Stimulated activated CD8-positive, alpha-beta memory T cell treated with anti-CD3 and anti-CD28 coated beads, Interleukin-4, amount 100 ng/mL, for 48 hours (primary cell): ENCODE measurements at places on chromosomes 6 and 20.
A peak's percentile ranks its signal among the peaks of the same experiment; 100 is the strongest.

- DNase-seq, result no peak
Observed at GRCh38 chr20:62161347-62161746, 17.8 kb downstream of the SS18L1 start.

GRCh38 chr6:142378138-142378875, 76.5 kb downstream of the ADGRG6 start:
- no peak for DNase-seq

DNA sequence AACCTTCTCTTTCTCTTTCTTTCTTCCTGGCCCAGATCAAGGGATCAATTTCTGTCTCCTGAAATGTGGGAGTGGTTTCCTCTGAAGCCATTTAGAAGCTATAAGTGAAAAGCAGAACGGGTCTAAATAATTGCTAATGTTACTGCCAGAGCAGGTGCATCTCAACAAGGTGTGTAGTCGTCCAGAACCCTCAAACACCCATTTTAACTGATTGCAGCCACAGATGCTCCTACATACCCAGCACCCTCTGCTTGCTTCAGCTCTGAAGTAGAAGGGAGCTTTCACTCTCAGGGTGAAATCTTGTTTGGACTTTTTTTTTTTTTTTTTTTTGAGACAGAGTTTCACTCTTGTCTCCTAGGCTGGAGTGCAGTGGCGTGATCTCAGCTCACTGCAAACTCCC, 592.1 kb upstream of the ARID1B start:
- no peak for DNase-seq

DNA sequence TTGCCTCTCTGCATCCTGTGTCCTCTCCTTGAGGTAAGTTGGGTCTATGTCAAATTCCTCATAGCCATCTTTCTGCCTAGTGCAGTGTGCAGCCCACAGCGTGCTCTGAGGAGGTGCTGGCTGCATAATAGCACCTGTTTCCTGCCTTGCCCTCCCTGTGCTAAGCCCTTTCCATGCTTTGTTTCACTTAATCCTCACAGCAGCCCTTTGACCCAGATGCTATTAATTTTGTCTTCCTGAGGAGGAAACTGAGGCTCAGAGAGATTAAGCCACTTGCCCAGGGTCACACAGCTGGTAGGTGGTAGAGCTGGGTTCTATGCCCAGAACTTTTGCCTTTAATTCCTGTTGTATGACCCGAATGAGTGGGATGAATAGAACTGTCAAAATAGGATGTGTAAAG, 13.5 kb downstream of the FAM83D start:
- no peak for DNase-seq

DNA sequence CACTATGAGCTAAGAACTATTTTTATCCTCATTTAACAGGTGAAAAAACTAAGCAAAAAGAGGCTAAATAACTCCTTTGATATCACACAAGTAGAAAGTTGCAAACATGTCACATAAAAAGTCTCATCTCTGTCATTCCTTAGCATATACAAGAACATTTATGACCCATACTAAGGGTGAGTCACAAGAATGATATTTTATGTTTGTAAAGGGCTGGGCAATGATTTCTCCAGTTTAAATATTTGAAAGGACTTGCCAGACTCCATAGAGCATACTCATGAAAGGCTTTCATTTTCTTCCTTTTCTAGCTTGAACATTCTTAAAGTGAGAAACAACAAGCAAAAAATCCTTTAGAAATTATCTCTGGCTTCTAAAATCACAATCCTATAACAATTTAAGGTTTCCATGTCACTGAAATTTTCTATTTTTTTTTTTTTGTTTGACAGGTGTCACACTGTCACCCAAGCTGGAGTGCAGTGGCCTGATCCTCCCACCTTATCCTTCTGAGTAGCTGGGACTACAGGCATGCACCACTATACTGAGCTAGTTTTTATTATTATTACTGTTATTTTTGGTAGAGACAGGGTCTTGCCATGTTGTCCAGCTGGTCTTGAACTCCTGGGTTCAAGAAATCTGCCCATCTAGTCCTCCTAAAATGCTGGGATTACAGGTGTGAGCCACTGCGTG, 338.0 kb upstream of the KHDRBS2 start:
- DNase-seq, result no peak

DNA sequence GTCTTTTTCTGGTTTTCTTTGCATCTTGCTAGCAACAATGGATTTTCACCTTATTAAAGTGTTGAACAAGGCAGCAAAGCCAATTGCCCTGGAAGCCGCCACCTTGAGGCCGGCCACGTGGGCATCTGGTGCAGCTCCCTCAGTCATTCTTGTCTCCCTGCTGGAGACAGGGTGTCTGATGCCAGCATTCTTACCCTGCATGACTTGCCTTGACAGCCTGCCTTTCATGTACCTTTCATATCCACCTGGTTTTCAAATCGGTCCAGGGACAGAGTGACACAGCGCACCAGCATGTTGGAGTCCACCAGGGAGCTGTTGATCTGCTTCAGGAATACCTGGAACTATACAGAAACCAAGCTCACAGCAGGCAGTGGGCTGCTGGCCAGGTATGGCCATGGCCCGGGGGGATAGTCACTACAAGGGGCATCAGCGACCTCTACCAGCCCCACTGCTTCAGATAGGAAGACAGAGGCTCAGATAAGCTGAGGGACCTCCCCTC, 49.8 kb downstream of the MYH7B start:
- DNase-seq, result no peak

GRCh38 chr20:58407201-58407873, 18.3 kb downstream of the VAPB start:
- DNase-seq, result no peak

DNA sequence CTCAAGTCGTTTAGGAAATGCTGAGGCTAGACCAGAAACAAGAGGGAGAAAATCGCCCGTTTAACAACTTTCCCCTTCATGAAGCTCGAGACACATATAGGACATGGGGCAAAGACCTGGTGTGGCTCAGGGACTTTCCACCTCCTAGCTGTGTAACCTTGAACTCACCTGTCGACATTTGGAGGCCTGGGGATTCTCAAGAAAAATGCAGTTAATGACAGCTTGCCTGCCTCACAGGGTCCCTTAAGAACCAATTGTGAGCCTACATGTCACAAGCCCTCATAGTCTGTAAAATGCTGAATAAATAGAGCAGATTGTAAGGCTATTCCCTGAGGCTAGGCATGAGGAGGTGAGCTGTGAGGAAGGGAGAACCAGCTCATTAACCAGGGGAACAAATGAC, 35.1 kb downstream of the MGME1 start:
- DNase-seq, result no peak

GRCh38 chr6:120055071-120055470, 705.5 kb upstream of the MAN1A1 start:
- no peak for DNase-seq

GRCh38 chr6:41406728-41407489, 71.5 kb downstream of the NCR2 start:
- DNase-seq, result no peak

DNA sequence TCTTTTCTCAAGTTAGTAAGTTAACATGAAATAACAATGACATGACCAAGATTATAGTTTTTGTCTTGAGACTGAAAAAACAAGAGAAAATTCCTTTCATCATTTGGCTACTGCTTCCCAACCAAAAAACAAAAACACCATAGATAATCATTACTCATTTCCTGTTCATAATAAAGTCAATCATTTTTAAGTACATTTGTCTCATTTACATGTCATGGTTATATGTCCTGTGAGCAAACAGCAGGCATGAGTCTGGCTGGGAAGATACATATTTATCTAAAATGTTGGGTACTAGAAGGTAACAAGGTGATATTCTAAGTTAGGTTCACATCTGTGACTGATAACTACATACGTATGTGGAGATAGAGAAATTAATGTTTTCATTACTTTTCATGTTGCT, 180.5 kb downstream of the ISM1 start:
- DNase-seq, result no peak

DNA sequence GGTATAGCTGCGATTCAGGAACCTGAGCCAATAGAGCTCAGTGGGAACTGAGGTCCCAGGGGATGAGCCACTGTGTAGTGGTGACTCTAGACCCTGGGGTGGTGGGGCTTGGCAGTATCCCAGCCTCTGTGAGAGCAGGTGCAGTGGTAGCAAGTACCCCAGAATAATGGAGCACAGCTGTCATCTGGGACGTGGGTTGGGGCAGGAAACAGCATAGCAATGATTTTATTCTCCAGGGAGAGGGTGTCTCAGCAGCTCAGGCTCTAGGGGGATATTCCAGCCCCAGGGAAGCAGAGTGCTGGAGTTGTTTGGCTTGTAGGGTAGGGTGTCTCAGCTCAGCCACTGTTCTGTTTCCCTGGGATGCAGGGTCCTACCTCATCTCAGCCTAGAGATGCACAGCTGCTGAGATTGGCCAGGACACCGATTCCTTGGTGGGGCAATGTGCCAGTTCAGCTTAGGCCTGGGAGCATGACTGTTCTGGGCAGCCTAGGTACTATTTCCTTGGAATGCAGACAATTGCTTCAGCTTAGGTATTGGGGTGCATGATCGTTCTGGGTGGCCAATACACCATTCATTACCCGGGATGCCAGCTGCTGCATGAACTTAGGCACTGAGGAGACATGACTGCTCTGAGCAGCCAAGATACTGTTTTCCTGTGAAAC, 34.0 kb upstream of the NUP153 start:
- no peak for DNase-seq

GRCh38 chr20:17522528-17522927, 8.7 kb downstream of the BFSP1 start:
- no peak for DNase-seq

DNA sequence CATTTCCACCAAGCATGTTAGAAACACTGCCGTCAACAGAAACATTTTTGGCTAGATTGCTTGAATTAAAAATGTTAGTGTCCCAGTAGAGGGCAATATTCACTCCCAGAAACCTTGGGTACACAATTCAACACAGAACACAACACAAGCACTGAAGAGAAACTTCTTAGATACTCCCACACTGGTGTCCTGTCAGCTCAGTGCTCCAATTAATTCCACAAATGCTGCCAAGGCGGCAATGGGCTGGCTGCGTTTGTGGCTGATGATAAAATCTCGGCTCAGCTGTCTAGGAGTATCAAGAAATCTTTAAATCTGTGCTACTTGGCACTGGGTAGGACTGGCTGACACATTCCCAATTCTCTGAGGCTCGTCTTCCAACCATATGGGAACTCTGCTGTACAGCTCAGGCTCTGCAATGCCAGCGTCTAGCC, 39.3 kb downstream of the BEND3 start:
- DNase-seq, result no peak

DNA sequence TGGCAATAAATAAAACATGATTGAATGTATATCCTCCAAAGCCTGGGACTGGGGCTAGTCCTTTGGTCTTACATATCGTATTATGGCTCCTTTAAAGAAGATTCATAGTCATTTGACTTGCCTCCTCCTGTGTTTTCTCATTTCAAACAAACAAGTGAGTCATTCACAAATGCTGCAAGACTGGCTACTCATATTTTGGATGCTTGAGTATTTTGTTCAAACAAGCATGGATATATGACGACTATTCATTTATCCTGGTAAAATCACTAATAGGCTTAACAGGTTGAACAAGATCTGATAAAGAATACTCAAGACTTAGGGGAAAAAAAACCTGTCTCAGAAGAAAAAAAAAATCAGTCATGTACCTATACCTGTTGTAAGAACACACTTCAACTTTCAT, 111.1 kb upstream of the CCDC28A start:
- DNase-seq, result no peak

DNA sequence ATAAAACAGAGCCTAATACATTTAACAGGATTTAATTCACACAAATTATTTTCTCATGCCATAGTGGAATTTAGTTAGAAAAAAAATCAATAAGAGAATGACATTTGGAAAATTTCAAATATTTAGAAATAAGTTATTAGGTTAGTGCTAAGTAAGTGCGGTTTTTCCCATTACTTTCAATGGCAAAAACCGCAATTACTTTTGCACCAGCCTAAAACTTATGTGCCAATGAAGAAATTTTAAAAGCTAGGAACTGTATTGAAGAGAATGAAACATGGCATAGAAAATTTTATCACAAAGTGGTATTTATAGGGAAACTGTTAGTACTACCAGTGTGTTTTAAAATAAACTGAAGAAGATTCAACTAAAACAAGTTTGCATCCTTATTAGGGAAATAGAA, 228.3 kb upstream of the FKBP1C start:
- DNase-seq, result no peak

- no peak for DNase-seq
Observed at GRCh38 chr6:132380358-132381029, 20.8 kb downstream of the MOXD1 start.

DNA sequence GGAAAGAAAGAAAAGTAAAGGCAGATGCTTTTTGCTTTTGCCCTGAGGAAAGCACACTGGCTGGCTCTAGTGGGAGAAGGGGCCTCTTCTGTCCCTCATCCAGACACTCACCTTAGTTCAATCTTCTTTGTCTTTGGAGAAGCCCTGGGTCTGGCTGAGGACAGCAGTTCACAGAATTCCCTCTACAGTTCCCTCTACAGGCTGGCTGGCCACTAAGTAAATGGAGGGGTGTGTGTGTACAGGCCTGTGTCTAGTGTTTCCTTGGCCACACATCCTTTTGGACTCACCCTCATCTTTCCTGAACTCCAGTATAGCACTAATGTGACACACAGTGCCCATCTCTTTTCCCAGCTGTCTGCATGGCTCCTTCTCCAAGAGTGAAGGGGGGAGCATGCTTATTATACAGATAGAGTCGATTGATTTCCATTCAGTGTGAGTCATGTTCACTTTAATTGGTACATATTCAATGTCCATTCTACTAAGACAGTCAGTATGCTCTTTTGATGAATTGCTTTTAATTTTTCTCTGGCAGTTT, 26.0 kb upstream of the CLVS2 start:
- no peak for DNase-seq

DNA sequence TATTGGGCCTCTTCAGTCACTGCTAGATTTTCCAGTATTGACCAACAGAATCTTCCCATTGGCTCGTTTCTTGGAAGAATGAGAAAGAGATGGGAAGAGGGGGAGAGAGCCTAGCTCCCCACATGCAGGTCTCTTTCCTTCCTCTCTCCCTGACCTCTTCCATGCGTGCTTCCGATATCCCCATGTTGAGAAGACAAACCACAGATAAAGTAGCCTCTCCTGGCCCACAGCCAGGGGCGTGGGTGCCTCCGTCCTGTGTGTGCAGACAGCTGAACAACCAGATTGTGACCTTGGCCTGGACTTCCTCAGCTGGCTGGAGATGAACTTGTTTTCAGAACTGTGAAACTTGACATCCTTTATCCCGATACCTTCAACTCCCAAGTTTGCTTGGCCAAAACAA, 71.0 kb downstream of the EDN3 start:
- DNase-seq, result no peak

- peak; percentile 77 for DNase-seq
Observed at GRCh38 chr6:33632558-33633039, 11.5 kb downstream of the ITPR3 start.

GRCh38 chr20:47855799-47856198, 70.5 kb upstream of the SULF2 start:
- no peak for DNase-seq
